ENCODE measurements at places on chromosomes 3 and 15.

DNA sequence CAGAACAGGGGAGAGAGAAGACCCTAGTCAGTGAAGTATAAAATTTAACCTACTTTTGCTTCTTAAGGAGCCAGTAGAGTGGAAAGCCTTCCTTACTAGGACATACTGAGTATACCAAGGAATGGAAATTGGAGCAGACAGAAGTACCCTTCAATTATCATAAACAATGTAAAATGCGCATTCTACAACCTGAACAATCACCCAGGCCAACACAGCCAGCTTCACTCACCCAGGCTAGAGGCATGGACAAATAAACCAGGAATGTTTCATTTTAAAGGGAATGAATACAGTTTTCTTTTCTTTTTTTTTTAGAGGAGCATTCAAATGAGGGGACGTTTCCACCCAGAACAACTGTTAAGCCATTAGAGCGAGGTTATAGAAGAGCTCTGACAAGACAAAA lies 41.9 kb upstream of the PLXND1 start:
- DNase-seq: no peak

DNA sequence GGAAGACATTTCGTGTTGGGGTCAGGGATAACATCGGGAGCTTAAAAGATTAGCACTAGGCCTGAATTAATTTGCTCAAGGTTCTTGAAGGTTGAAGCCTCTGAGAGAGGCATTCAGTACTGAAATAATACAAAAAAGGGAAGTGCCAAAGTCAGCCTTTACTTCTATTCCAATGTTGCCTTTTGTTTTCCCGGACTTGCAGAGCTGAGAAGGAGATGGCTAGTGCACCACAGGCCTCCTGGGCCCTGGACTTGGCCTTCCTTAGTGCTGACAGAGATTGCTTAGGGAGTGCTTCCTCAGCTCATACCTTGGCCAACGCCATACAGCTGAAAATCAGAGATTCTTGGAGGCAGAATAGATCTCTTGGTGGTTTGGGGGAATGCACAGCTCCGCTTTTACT lies 333.6 kb upstream of the TBL1XR1 start:
- no peak for DNase-seq

DNA sequence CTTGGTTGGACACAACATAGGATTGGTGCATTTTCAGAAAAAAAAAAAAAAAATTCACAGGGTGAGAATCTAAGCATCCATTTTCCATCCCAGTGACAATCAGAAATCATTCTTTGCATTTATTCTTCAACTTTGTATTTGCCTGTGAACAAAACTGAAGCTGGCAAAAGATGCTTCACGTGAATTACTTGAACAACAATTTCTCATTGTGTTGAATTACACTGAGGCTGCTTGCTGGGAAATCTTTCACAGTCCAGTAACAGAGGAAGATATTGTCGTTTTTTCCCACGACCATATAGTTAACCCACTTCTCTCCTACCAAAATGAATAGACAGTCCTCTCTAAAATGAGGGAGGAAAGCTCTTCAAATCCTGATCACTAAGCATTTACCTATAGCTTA lies 4.3 kb upstream of the SLCO3A1 start:
- DNase-seq: no peak

DNA sequence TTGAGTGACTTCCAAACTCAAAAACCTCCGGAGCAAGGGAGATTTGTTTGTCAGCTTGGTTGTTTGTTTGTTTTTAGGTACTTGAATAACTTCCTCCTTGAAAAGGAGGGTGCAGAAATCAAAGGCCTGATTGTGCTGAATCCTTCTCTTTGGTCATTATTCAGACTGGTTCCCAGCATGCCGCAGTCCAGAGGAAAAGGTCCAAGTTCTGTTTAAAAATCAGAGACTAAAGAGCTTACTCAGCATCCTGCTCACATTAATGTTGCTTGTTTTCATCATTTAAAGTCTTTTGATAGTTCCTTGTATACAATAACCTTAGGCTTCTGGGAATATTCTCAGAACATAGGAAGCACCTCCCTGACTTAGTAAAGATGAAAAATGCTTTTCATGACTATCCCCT lies 982 bp upstream of the SCG3 start:
- no peak for DNase-seq

All from H4 (cell line).